Stimulated activated CD4-positive, alpha-beta T cell treated with anti-CD3 and anti-CD28 coated beads, Interleukin-1b, Interleukin-23, amount 100 ng/mL, for 1 hour (primary cell): ENCODE measurements at places on chromosomes 3 and 15.

DNA sequence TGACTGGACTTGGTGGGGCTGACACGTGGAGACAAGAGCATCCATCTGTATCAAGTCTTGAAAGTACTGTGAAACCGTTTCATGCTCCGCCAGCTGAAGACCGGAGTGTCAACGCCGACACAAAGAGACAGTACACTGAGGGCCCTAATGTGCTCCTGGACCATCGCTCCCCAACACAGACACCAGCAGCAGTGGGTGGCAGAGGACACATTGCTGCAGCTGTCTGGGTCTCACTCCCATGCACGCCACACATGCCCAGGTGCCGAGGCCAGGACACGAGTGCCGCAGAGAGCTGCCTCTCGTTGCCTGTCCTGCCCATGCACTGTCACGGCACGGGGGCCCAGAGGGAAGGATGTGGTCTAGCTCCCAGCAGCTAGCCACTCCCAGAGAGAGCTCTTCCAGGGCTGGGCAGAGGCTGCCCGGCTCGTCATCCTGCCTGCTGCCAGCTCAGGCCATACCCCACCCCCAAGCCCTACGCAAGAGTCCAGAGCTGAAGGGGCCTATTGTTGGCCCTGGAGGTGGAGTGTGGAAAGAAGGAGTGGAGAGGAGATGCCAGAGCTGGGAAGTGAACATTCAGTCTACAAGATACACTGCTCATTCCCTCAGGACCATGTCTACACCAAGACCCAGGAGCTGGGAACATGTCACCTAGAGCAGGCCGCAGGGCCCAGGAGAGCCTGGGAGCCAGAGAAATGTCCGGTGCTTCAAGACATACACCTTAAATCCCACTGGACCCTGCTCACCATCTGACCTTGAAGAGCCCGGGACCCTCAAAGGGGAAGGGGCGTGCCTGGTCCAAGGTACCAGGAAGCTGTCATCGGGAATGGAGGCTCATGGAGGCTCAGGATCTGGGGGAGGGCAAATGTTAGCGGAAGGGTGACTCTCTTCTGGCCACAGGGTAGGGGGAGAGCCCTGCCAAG, 7.7 kb downstream of the TNK2 start:
- DNase-seq, result no peak

- no peak for DNase-seq
Observed at GRCh38 chr3:108131475-108132134, 40.8 kb upstream of the CD47 start.

GRCh38 chr3:172698631-172699030, 12.2 kb downstream of the NCEH1 start:
- DNase-seq, result no peak

DNA sequence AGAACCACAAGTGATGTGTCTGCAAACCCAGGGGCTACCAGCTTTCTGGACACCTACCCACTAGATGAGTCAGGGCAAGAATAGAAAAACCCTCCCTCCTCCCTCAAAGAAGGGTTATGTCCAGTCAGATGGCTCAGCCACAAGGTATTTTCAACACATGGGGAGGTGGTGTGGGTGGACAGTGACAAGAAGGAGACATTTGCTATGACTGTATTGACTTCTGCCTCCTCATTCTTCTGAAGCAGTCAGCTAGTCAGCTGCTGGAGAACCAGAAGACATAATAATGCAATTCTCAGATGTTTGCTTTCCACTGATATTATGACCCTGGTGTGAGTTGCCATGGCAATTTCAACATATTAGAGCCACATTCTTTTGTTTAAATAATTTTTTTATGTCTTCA, 66.7 kb upstream of the GOLGA8B start:
- no peak for DNase-seq
